Thoracic aorta (tissue), 2 donors: ENCODE measurements at places on chromosomes 2 and 18. TPM values are rescaled to one million over a fixed set of nuclear protein-coding genes. Genes with fewer than 3 reads are reported as not detected.

DNA sequence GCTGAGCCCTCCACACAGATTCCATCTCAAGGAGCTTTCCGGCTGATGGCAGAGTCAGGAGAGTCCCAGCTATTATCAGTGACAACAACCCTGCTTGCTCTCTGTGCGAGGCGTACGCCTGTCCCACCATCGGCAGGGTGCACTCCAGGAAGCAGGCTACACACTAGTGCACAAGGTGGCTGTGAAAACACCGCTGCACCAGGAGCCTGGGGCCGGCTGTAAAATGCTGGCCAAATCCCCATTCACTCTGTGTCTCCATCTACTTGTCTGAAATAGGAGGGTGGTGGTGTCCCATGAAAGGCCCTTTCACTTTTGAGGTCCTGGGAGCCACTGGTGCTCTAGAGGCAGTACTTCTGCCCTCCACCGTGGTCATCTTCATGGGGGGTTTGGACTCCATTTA, 183.2 kb upstream of the SMAD2 start:
- no peak for DNase-seq
- H3K27me3 ChIP-seq, result no peaks in the 10 kb centered on the region
- H3K36me3 ChIP-seq, result no peaks in the 10 kb centered on the region
- H3K4me3 ChIP-seq, result no peak overlapping the region

- H3K27me3 ChIP-seq, result no peaks in the 10 kb centered on the region
- peaks cover 45% of the 10 kb centered on the region for H3K4me1 ChIP-seq
- DNase-seq, result no peak
- peak overlapping the region; percentile 64 for H3K27ac ChIP-seq
Measured at GRCh38 chr18:13267431-13267873, 48.9 kb downstream of the LDLRAD4 start.

The PTPRM gene
- 90.3 TPM for total RNA-seq

The MARCHF7 gene
- total RNA-seq, result 60.1 TPM

DNA sequence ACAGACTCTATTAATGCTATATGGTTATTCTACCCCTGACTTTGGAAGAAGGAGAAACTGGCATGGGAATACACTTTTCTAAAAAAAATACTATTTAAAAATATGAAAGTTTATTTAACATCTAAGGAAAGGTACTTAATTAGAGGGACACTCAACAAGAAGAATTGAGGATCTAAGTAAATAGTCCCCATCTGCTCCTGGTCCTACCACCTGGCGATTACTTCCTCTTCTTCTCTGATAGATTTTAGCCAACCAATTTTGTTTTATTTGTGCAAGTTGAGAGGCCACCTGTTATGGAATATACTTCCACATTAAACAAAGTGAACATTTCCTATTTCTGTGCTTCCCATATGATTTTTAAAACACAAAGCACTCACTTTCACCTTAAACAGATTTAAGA, 111.7 kb downstream of the BCL2 start:
- peak overlapping the region; percentile 80 for H3K27ac ChIP-seq
- no peaks in the 10 kb centered on the region for H3K36me3 ChIP-seq
- no peak for DNase-seq
- peak overlapping the region; percentile 53 for H3K4me3 ChIP-seq

GRCh38 chr18:23301972-23302371, 151.1 kb upstream of the RIOK3 start:
- no peaks in the 10 kb centered on the region for H3K36me3 ChIP-seq
- DNase-seq, result no peak
- no peaks in the 10 kb centered on the region for H3K27me3 ChIP-seq
- H3K27ac ChIP-seq, result no peak overlapping the region
- no peak overlapping the region for H3K4me3 ChIP-seq
- peaks cover 16% of the 10 kb centered on the region for H3K4me1 ChIP-seq
